ENCODE measurements at places on chromosomes 5 and 9.

DNA sequence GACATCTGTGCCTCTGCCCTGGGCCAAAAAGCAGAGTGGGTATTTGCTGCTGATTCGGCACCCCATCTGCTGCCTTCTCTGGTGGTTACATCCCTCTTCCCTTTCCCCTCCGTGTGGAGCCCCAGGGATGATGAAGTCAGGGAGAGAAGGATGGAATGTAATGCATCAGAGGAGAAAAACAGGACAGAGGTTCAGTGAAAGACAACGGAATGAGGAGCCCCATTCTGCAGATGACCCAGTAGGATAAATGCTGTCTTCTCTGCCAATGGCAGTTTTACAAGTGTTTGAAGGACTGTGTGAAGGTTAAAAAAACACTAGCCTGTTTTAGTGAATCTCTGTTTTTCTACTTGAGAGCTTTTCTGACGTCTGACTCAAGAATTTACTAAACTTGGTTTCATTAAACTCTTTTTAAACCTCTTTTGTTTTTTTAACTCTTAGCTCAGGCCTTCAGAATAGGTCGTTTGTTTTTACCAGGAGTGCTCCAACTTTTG lies 86.3 kb downstream of the NLN start:
- DNase-seq: no peak

GRCh38 chr9:13427587-13427986 lies 148.1 kb upstream of the MPDZ start:
- DNase-seq: peak; percentile 66

DNA sequence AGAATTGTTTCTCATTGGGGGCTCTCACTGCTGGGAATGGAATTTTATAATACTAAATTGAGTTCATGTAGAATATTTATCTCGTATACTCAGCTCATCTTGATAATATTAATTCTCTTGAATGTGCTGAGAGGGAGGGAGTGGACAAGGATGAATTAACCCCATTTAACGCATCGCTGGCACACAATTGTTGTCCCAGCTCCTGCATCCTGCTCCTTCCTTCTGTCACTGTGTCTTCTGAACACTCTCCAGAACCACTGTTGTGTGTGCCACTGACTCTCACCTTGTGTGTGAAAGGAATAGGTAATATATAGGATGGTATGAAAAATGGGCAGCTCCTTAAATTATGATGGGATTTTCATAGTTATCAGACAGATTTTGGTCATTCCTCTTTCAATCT lies 267.3 kb downstream of the MTRR start:
- DNase-seq: no peak

- DNase-seq: no peak
Measured at GRCh38 chr5:115948091-115948534, 14.2 kb upstream of the LVRN start.

DNA sequence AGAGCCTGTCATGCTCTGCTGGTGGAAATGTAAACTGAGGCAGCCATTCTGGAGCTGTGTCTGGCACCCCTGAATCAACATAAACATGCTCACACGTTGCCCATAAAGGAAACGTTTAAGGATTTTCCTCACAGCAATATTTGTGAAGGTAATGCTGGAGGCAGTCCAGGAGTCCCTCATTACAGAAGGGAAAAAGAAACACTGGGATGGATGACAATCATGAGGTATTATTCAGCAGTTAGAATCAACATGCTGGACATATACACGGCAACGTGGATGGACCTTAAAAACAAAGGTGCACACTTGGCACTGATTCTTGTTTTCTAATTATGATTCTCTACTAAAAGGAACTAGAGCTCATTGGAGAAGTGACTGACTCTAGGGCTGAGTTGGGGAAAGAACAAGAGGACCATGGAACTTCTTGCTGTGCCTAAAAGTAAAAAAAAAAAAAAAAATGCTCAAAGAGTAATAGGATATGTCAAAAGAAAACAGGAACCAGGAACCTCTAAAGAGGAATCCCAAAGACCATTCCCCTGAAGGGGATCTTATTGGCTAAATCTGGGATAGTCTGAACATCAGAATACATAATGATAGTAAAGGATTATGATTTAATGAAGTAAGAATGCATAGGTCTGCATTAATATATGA lies 18.6 kb downstream of the B4GALT1 start:
- no peak for DNase-seq

GRCh38 chr5:158154226-158155005 lies 295.5 kb upstream of the CLINT1 start:
- DNase-seq: no peak

- DNase-seq: no peak
Measured at GRCh38 chr9:97319395-97319794, 11.9 kb downstream of the CCDC180 start.

All from putamen (tissue), 1 donor.